T-helper 17 cell (primary cell): ENCODE measurements at places on chromosomes 7 and 10.

- no peak for DNase-seq
Observed at GRCh38 chr10:100579261-100580090, 43.7 kb downstream of the HIF1AN start.

DNA sequence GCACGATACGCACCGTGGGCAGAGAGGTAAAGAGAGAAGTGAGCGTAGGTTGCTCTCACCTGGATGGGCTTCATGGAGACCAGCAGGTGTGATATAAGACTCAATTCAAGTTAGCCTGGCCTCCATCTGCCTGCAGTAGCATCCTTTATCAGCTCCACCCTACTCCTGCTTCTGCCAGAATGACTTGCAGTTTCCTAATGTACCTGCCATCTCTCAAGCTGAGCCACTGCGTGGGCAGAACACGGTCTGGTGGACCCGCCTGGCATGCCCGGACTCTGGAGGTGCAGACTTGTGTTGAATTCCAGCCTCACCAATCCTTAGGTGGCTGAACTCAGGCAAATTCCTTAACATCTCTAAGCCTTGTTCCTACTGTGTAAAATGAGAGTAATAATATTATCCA is 64.3 kb downstream of the STEAP1B start:
- no peak for DNase-seq

- no peak for DNase-seq
Observed at GRCh38 chr10:112039823-112040222, 143.7 kb downstream of the GPAM start.

DNA sequence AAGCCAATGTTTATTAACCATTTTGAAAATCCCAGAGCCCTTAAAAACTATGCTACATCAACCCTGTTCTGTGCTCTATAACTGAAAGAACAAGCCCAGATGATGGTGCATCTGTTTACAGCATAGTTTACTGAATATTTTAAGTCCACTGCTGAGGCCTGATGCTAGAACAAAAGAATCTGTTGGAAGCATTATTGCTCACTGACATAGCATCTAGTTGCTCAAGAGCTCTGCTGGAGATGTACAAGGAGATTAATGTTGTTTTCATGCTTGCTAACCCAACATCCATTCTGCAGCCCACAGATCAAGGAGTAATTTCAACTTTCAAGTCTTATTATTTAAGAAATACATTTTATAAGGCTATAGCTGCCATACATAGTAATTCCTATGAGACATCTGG is 181.3 kb upstream of the FEZF1 start:
- no peak for DNase-seq

DNA sequence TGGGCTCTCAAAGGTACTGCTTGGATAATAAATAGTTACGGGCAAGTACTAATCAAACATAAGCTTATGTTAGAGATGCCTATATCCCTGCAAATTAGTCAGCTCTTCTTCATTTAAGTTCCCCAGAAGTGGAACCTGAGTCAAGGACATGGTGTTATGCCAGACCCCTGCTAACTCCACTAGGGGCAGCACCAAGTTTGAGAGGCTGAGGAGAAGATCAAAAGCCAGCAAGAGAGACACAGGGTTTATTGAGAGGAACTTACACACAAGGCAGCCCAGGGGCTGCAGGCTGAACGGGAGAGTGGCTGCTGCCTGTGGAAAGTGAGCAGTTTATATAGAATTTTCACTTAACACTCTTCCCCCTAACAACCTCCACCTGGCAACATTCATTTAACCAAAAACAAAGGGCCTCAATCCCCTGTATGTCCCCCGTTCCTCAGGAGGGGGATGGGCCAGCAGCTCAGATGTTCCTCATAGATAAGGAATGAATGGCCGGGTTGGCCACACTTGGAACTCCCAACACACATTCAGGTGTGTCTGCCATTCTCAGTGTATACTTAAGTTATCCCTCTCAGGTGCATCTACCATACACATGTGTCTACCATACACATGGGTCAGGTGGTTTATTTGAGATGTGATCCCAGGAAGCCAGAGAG is 62.6 kb upstream of the GHITM start:
- no peak for DNase-seq

DNA sequence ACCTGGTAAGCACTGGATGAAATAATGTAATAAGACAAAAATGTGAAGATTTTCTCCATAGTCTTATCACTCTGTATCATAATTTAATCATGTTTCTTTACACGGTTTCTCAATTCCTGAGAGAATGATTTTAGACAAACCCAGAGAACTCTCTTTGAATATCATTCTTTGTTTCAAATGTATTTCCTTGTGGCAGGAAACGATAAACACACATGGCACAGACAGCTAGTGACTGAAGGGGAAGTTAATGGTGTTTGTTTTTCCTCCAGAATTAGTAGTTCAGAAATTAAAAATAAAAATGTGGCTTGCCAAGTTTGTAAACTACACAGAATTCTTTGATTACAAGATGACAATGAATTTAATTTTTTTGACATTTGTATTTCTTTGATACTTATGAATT is 163.7 kb upstream of the PRPS1L1 start:
- DNase-seq, result no peak

- DNase-seq, result no peak
Observed at GRCh38 chr10:7577176-7577575, 89.6 kb downstream of the ITIH5 start.

GRCh38 chr10:51073453-51074237 is 642 bp upstream of the PRKG1 start:
- DNase-seq, result no peak

DNA sequence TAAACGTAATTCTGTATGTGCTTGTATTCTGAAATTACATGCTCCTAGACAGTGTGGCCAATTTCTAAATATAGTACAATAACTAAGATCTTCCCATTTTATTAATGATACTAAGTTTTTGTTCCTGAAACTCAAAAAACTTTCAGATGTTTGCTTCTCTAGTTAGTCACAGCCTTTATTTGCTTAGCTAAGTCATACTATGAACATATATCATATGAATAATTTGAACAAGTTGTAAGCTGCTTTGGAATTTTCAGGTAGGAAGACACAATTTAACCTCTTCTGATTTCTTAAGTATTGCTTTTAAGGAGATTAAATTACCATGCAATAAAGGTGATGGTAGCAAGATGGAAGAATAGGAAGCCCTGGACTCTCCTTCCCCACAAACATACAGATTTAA is 148.7 kb downstream of the AMPH start:
- no peak for DNase-seq

DNA sequence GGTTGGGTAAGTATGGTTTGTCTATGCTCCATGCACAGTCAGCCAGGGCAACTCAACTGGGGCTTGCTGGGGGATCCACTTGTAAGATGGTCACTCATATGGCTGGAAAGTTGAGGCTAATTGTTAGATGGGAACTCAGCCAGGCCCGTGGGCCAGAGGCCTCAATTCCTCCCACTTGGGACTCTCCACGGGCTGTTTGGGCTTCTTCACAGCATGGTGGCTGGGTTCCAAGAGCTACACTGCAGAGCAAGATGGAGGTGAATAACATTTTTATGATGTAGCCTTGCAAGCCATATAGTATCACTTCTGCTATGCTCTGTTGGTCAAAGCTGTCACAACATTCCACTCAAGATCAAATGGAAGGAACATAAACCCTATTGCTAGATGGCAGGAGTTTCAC is 39.2 kb downstream of the ELMO1 start:
- no peak for DNase-seq

GRCh38 chr7:151704960-151705635 is 171.8 kb downstream of the PRKAG2 start:
- no peak for DNase-seq

- no peak for DNase-seq
Observed at GRCh38 chr10:1229116-1229515, 172.9 kb downstream of the WDR37 start.

DNA sequence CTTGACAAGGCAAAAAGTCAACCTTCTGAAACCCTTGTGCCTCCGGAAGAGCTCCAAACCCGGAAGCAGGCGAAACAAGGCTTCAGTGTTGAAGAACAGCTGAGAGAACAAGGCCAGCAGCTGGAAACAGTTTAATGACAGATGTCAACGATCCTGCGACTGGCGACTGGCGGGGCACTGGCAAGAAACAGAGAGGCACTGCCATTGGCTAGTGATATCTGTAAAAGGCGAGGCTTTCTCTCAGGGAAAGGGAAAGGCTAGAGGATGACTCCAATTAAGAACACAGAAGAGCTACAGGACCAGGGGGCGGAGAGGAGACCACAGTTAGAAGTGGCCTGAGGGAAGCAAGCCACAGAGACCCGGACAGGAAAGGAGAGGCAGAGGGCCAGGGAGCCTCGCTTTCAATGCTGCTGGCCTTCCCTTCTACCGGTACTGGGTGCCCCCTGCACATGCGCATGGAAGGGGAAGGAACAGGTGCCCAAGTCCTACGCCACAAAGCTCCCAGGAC is 19.4 kb downstream of the ITGB1 start:
- no peak for DNase-seq

DNA sequence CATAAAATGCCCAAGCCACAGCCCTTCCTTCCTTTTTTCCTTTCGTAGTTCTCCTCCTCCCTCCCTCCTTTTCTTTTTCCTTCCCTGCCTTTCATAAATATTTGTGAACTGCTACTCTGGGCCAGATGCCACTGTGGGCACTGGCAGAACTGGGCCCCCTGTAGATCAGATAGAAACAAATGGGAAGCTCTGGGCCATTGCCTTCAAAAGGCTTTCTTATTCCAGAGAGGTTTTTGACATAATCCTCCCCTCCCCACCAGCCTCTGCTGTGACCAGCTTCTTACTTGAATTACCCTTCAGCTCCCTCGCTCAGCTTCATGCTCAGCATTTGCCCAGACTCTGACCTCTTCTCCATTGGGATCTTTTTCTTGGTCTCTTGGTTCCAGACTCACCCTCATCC is 886.8 kb downstream of the LRMDA start:
- no peak for DNase-seq

DNA sequence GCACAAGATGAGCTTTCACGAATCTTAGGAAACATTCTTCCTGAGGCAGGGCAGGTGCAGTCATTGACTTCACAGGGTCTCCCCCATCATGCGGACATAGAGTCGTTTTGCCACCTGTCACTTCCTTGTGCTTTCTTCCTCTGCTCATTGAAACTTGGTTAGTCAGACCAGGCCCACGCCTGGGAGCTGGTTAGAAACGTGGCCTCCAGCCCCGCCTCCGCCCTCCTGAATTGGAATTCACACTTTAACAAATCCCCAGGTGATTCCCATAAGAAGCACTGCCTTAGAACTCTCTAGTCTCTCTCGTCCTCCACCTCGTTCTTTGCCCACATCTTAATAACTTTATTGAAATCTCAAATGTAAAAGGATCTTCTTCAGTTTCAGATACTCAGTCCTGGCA is 265.5 kb upstream of the FZD8 start:
- DNase-seq, result no peak

DNA sequence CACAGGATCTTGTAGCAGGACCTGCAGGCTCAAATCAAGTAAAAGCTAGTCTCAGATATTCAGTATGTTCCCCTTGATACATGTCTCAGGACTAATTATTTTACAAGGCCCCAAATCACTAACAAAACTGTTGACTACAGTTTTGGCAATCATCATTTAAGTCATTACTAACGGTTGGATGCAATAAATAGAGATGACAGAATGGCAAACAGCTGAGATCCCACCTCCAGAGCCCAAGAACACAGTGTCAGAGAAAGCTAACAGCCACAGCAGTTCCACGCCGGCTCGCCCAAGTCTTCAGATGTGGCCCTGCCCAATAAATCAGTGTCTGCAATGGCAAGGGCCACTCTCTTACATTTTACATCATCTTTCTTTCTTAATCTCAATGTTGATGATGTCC is 87.6 kb downstream of the CTBP2 start:
- no peak for DNase-seq
